G401 (cell line): ENCODE measurements at places on chromosomes 13 and 19. TPM values are rescaled to one million over a fixed set of nuclear protein-coding genes. Genes with fewer than 3 reads are reported as not detected.

The RFPL4AL1 gene
- total RNA-seq = 0.17 and 0.18 TPM in 2 replicates

The ALOX5AP gene
- not detected in 2 replicates for total RNA-seq

The CFAP97D2 gene
- not detected in 2 replicates for total RNA-seq

The IZUMO2 gene
- total RNA-seq = not detected in 2 replicates

The CEACAM16 gene
- not detected in 2 replicates for total RNA-seq

The KIR2DL4 gene
- not detected in 2 replicates for total RNA-seq

The HPN gene
- total RNA-seq = not detected in 2 replicates

The ZNF442 gene
- total RNA-seq = 2.5 and 7.7 TPM in 2 replicates

The RDH8 gene
- not detected in 2 replicates for total RNA-seq

The LRRC4B gene
- 16.5 and 19.2 TPM in 2 replicates for total RNA-seq

The NLRP9 gene
- total RNA-seq = not detected in 2 replicates

The CEACAM21 gene
- total RNA-seq = 0.12 and 3.6 TPM in 2 replicates

The CAMSAP3 gene
- 3.3 and 4.8 TPM in 2 replicates for total RNA-seq

The CCNA1 gene
- total RNA-seq = 0.25 and 1.1 TPM in 2 replicates

The ZNF471 gene
- 1.2 and 1.5 TPM in 2 replicates for total RNA-seq

The ADAMTSL5 gene
- total RNA-seq = 0.62 and 2.1 TPM in 2 replicates

The KLF5 gene
- not detected in 2 replicates for total RNA-seq

The BEST2 gene
- not detected in 2 replicates for total RNA-seq

The WASF3 gene
- 5.7 and 7.7 TPM in 2 replicates for total RNA-seq
